ENCODE measurements at places on chromosomes 1 and 21.

DNA sequence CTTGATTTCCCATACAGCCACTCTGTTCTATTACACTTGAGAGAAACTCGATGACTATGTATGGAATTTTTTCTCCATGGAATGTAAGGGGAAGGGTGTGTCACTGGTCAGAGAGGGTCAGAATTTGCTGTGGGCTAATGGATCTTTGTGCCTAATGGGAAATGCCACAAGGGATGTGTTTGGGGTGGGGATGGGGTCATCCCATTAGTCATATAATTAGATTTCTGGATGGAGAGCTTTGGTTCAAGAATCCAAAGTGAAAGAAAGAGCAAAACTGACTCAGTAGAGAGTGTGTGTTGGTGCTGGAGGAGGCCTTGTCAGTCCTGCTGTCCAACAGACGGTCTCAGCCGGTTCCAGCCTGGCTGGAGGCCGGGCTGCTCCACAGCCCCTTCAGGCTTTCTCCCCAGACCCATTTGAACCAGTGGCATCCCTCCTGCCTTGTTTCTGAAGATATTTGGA lies 86.4 kb downstream of the LAMC2 start:
- no peak for DNase-seq

GRCh38 chr1:26031196-26031595 lies 9.6 kb downstream of the EXTL1 start:
- DNase-seq: no peak

GRCh38 chr1:231933711-231934626 lies 307.4 kb downstream of the DISC1 start:
- DNase-seq: no peak

GRCh38 chr1:44040846-44041245 lies 9.6 kb upstream of the SLC6A9 start:
- no peak for DNase-seq

DNA sequence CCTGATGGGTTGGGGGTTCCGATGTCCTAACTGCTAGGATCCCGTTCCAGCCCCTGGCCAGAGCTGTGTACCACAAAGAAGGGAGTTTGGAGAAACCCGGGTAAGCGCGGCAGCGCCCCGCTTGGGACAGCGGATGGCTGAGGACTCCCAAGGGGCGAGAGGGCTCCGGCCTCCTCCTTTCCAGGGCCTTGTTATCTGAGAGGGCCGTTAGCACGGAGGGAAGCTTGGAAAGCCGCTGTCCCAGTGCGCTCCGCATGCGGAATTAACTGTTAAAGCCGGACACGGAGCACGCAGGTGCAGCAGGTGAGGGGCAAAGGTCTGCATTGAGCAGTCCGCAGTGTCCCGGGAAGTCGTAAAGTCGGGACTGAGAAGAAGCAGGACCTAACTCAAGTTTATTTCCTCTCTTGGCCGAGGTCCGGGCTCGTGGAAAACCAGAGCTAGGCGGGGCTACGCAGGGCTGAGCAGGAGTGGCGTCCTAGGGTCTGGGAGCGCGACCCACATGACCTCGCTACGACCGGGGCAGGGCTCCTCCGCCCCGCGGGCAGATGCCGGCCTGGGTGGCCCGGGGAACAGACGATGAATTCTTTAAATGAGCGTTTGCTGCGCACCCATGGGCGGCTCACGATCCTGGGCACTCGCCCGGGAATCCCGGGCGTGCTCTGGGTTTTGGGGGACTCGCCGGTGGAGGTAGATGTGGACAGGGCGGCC lies 4.5 kb downstream of the LHX4 start:
- DNase-seq: no peak

GRCh38 chr1:234507626-234508387 lies 28.8 kb upstream of the TARBP1 start:
- DNase-seq: no peak

DNA sequence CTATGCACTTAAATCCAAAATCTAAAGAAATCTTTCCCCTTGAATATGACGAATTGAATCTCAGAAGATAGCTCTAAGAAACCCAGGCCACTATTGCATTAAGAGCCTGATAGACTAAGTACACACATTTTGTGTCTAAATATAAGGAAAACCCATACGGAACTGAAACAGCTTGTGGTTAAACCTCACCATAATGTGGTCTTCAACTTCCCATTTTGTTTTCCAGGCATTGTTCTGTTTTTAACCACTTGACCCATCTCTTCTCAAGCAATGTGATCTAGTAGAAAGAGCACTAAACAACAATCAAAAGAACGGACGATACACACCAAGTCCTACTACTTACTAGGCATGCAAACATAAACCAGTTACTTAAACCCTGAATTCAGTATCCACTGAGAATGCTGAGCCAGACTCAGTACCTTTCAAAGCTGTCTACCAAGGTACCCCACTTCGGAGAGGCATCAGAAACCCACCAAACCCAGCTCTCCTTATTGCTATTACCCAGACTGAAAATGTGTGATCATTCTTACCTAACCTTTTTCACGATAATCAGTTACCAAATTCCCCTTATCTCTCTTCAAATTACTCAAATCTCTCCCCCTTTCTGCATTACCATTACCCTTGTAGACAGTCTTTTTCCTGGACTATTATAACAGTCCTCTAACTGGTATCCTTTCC lies 12.8 kb downstream of the OTUD7B start:
- no peak for DNase-seq

DNA sequence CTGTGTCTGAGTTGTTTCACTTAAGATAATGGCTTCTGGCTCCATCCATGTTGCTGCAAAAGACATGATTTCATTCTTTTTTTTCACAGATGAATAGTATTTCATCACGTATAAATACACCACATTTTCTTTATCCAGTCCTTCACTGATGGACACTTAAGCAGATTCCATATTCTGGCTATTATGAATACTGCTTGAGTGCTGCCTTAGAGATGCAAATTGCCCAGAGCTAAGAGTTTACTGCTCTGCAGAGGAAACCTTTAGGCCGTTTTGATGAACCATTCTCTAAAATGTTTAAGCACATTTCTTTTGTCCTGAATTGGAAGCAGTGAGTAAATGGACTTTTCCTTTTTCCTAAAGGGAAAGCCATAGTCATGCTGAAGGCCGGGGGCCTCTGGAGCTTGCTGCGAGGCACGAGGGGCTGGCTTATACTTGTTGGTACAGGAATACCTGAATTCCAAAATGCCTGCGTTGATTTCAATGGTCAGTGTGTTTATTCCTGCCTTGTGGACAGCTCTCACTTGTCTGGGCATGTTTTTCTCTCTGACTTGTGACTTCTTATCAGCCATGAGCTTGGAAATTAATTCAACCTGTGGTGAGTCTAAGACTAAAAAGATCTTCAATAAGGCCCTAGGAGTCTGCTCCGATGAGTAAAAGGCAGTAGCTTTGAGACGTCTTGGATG lies 201.0 kb upstream of the MAP1LC3C start:
- no peak for DNase-seq

GRCh38 chr1:244387415-244387814 lies 64.3 kb downstream of the ADSS2 start:
- no peak for DNase-seq

DNA sequence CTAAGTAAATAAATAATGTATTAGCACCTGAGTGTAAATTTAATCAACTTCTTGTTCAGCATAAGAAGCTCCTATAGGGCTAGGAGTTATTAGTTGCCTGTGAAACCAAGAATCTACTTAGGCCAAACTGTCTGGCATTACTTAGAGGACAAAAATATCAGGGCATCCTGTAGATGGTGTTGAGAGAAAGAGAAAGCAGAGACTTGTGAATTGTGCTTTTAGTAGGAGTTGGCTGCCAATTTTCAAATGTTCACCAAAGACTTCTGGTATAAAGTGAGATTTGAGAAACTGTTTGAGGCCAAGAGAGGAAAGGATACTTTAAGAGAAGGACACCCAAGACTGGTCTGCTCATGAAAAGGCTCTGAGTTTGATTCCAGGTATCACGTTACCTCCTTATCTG lies 315.5 kb upstream of the DEPDC1 start:
- DNase-seq: no peak

DNA sequence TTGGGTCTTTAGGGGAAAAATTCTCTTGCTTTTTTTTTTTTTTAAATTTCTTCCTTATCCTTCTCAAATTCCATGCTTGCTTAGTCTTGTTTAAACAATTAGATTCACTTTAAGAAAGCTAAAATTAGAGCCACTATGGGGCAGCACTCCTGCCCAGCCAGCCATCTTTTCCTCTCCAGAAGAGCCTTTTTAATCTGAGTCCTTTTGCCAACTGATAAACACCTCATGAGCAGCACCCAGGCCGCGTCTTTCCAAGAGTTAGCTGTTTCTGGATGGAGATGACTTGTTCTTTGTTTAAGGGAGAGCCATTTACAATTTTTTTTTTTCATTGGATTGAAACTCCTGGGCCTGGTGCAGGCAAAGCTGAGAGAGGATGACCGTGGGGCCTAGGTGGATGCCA lies 53.3 kb upstream of the TSPAN2 start:
- peak; percentile 38 for DNase-seq

GRCh38 chr1:71049951-71050598 lies 2.5 kb upstream of the PTGER3 start:
- peak; percentile 60 for DNase-seq

DNA sequence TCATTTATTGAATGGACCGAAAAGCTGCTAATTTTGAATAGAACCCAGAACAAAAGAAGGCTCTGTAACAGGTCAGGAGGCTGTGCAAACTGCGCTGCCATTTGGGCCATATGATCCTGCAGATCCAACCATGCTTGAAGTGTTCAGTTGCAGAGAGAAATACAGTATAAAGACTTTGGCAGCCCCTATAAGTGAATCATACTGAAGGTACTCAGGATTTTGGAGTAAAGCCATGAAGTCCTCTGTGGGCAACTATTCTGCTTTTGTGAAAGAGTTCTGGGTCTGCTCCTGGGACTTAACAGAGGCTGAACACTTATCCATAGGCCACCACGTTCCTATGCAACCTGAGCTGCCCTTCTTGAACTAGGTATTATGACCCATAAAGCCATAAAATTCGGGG lies 1613.6 kb upstream of the PRMT6 start:
- DNase-seq: no peak

- DNase-seq: no peak
These were observed 6.5 kb upstream of the RPTN start for GRCh38 chr1:152165286-152166077.

GRCh38 chr1:94773931-94774422 lies 46.2 kb upstream of the SLC44A3 start:
- no peak for DNase-seq

GRCh38 chr1:118659646-118660045 lies 328.5 kb downstream of the TBX15 start:
- DNase-seq: no peak

GRCh38 chr1:67788238-67788790 lies 45.0 kb downstream of the GNG12 start:
- no peak for DNase-seq

- DNase-seq: no peak
These were observed 232.3 kb downstream of the HMCN1 start for GRCh38 chr1:185966471-185966870.

DNA sequence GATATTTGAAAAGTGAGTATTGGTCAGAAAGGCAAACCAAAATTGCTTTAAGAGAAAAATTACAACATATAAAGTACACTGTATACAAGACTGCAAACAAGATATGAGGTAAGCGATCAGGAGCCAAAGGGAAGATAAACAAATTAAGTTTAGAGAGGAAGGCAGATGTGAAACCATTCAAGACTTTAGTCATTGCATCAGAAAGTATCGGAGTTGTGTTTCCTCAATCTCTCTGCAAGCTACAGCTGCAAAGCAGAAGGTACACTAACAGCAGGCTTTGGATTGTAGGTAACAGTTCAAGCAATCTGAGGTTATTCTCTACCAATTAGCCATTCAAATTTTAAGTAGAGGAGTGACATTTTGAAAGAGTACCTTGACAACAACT lies 21.3 kb upstream of the TLCD4 start:
- no peak for DNase-seq
